ENCODE measurements at places on chromosomes 1 and 21. TPM values are rescaled to one million over a fixed set of nuclear protein-coding genes. Genes with fewer than 3 reads are reported as not detected.

The KCNJ9 gene
- total RNA-seq = 0.05 TPM

The FABP3 gene
- total RNA-seq = 4,737 TPM

DNA sequence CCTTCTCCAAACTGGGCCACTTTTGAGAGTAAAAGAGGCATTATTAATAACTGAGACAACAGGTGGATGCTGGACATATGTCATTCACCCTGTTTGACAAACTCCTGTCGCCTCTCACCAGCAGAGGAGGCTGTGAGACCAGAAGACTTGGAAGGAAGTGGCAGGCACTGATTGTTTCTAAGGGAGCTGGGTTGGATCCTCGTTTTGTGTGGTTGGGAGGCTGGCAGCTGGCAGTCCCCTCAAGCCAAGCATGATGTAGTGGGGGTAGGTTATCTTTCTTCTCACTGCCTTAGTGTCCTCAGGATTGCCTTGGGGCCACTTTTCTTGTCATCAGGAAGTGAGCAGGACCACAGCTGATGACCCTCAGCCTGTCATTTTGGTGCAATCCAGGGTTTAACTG is 86.5 kb upstream of the KCNJ15 start:
- no peak for DNase-seq

DNA sequence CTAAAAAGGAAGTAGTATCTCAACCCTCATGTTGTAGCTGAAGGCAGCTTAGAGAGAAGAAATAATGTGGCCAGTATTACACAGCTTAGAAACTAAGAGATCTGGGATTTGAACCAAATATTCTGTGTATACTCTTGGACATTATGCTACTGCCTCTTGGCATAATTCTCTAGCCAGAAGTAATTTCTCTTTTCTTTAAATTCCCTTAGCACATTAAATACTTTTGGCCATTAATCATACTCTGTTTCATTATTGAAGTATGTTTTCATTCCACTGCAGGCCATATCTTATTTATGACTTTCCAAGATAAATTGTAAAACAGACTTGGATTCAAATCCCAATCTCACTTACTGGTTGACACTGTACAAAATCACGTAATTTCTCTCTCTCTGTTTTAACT is 181.3 kb upstream of the SPAG17 start:
- no peak for DNase-seq

The BNIPL gene
- 0.47 TPM for total RNA-seq

Data from left ventricle myocardium inferior (tissue), 1 donor.